ENCODE measurements at places on chromosomes 12 and 14. TPM values are rescaled to one million over a fixed set of nuclear protein-coding genes. Genes with fewer than 3 reads are reported as not detected.

DNA sequence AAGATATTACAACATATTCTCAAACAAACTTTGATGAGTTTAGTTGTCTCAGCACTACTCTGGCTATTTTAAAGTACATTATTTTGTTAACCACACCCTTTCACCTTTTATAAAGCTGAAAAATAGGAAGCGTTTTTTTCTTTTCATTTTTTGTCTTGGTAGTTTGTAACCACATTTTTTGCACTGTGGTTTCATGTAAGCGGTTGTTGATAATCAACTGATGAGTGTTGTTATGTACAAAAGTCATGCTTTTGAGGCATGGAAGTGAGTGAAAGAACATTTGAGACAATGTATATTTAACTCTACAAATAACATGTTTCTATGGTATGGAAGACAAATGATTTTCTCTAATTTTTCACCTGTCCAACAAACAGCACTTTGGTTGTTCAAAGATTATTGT is 52.1 kb upstream of the ATP2B1 start:
- H3K4me3 ChIP-seq = no peak overlapping the region
- H3K4me1 ChIP-seq = peaks cover 4% of the 10 kb centered on the region
- no peak for DNase-seq
- H3K36me3 ChIP-seq = no peaks in the 10 kb centered on the region
- no peaks in the 10 kb centered on the region for H3K27me3 ChIP-seq

- H3K36me3 ChIP-seq = no peaks in the 10 kb centered on the region
- H3K27ac ChIP-seq = peak overlapping the region; percentile 90
- H3K27me3 ChIP-seq = no peaks in the 10 kb centered on the region
- DNase-seq = no peak
These were observed 10.3 kb upstream of the INF2 start for GRCh38 chr14:104678901-104679705.

DNA sequence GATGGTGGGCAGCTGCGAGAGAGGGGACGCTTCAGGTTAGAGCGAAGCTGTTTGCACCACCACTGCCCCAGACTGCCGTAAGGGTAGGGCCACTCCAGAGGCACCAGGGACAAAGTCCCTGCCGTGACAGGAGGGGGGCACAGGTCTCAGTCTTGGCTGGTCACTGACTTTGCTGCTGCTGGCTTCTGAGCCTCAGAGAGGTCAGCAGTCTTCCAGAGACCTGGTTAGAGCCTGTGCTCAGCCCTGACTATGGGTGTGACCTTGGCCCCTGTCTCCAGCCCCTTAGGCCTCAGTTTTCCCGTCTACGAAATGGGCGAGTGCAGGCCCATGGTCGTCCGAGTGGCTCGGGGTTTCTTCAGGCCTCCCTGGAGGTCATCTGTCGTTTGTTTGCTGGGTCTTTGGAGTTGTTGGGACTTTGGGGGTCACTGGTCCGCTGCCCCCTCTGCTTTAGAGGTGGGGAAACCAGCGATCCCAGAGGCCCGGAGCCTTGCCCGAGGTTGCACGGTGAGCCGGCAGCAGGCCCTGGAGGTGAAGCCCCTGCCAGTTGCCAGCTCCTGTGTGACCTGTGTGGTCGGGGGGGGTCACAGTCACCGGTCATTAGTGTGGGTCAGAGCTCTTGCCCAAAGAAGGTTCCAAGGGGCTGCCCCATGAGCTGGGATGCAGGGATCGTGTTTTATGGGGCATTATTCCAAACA is 15.3 kb downstream of the MEG3 start:
- H3K27ac ChIP-seq = no peak overlapping the region
- H3K27me3 ChIP-seq = no peaks in the 10 kb centered on the region
- H3K4me1 ChIP-seq = no peaks in the 10 kb centered on the region
- DNase-seq = no peak

GRCh38 chr14:41201696-41202095 is 405.0 kb upstream of the LRFN5 start:
- H3K27ac ChIP-seq = no peak overlapping the region
- no peak for DNase-seq
- no peaks in the 10 kb centered on the region for H3K4me1 ChIP-seq
- no peaks in the 10 kb centered on the region for H3K27me3 ChIP-seq

EXOC3L4 gene
- total RNA-seq = not detected

DNA sequence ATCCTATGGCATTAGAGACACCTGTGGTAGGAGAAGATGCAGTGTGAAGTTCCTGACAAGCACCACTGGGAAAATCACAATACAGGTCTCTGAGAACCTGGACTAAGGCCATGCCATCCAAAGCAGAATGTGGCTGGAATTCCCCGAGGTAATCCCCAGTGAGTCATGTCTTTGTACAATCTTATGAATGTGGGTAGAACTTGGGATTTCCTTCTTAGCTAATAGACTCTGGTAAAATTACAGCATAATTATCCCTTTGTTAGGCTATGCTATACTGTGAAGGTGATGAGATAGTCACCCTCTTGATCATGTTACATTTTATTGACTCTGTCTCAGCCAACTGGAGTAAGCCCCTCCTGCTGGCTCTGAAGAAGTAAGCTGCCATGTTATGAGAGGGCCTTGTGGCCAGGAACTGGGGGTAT is 224.3 kb upstream of the DCN start:
- H3K27me3 ChIP-seq = no peaks in the 10 kb centered on the region
- H3K27ac ChIP-seq = no peak overlapping the region
- H3K4me3 ChIP-seq = no peak overlapping the region
- DNase-seq = no peak

RPL41 gene
- total RNA-seq = 2,531 TPM

DNA sequence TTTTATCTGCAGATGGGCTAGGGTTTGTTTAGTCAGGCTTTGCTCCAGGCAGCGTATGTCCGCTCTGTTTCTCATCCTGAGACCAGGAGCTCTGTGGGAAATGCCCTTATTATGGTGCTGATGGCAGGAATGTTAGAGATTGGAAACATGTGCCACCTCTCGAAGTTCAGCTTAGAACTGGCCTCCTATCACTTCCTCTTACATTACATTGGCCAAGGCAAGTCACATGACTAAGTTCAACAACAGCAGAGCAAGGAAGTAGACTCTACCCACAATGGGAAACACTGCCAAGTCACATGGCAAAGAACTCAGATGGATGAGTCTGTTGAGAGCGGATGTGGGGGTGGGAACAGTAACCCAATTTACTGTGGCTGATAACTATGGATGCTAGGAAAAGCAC is 161.9 kb upstream of the WSCD2 start:
- no peak for DNase-seq
- H3K27me3 ChIP-seq = no peaks in the 10 kb centered on the region

VASH1 gene
- 1.3 TPM for total RNA-seq

- no peaks in the 10 kb centered on the region for H3K4me1 ChIP-seq
- no peak for DNase-seq
- H3K27ac ChIP-seq = no peak overlapping the region
- no peaks in the 10 kb centered on the region for H3K27me3 ChIP-seq
These were observed 14.0 kb upstream of the KCNH3 start for GRCh38 chr12:49524660-49525324.

- H3K36me3 ChIP-seq = peaks cover 11% of the 10 kb centered on the region
- H3K4me1 ChIP-seq = peaks cover 24% of the 10 kb centered on the region
- no peak overlapping the region for H3K4me3 ChIP-seq
- no peaks in the 10 kb centered on the region for H3K27me3 ChIP-seq
- no peak overlapping the region for H3K27ac ChIP-seq
- no peak for DNase-seq
These were observed 7.2 kb downstream of the GNS start for GRCh38 chr12:64752032-64752431.

DNA sequence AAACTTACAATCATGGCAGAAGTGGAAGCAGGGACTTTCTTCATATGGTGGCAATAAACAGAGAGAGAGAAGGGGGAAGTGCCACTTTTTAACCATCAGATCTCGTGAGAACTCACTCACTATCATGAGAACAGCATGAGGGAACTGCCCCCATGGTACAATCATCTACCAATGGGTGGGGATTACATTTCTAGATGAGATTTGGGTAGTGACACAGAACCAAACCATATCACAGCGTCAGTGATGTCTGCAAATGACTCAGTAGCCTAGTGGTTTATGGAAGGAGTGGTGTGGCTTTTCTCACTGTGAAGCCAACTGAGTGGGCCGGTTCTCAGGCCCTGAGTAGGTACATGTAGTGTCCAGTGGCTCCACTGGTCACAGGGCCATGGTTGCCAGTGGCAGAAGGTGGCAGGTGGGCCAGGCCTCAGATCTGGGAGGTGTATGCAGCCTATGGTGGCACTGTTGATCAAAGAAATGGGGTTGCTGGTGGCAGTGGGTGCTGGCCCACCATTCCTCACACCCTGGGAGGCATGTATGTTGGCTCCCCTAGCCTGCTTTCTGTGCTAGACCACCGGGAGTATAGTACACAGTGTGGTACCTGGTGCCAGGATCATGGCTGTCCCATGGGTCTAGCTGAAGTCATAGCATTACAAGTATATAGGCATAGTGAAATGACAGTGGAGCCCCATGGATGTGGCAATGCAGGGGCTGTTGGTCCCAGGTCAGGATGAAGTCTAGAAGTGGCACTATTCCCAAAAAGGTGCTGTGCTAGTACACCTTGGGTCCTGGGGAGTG is 191.9 kb downstream of the NUBPL start:
- H3K4me3 ChIP-seq = no peak overlapping the region
- no peaks in the 10 kb centered on the region for H3K36me3 ChIP-seq
- no peaks in the 10 kb centered on the region for H3K27me3 ChIP-seq

- no peak for DNase-seq
- peaks cover under 1% of the 10 kb centered on the region for H3K4me1 ChIP-seq
- no peaks in the 10 kb centered on the region for H3K27me3 ChIP-seq
- H3K4me3 ChIP-seq = no peak overlapping the region
These were observed 661.8 kb downstream of the DIO2 start for GRCh38 chr14:79549515-79549914.

LMNTD1 gene
- total RNA-seq = not detected

- no peak overlapping the region for H3K27ac ChIP-seq
- peaks cover 6% of the 10 kb centered on the region for H3K4me1 ChIP-seq
- no peak overlapping the region for H3K4me3 ChIP-seq
- H3K27me3 ChIP-seq = no peaks in the 10 kb centered on the region
- DNase-seq = no peak
- peaks cover 73% of the 10 kb centered on the region for H3K36me3 ChIP-seq
These were observed 256.6 kb downstream of the FOXN3 start for GRCh38 chr14:89160437-89160836.

DNA sequence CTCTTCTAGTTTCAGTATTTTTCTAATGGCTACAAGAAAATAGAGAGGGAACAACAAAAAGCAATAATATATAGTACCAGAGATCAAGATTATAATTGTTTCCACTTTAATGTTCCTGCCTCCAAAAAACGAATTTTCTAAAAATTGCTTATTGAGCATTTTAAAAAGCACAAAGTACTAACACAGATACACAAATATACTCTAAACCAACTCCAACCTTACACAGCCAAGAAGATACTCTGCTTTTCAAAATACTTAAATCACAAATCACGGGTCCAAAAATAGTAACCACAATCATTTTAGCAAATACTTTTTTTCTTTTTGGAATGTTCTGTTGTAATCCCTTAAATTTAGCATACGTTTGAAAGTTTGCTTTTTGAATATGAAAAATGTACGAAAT is 2.0 kb downstream of the YAF2 start:
- H3K4me1 ChIP-seq = peaks cover 18% of the 10 kb centered on the region
- no peaks in the 10 kb centered on the region for H3K27me3 ChIP-seq
- no peak overlapping the region for H3K4me3 ChIP-seq
- no peak for DNase-seq
- H3K36me3 ChIP-seq = peaks cover 21% of the 10 kb centered on the region

CRIP1 gene
- total RNA-seq = 35.6 TPM

DNA sequence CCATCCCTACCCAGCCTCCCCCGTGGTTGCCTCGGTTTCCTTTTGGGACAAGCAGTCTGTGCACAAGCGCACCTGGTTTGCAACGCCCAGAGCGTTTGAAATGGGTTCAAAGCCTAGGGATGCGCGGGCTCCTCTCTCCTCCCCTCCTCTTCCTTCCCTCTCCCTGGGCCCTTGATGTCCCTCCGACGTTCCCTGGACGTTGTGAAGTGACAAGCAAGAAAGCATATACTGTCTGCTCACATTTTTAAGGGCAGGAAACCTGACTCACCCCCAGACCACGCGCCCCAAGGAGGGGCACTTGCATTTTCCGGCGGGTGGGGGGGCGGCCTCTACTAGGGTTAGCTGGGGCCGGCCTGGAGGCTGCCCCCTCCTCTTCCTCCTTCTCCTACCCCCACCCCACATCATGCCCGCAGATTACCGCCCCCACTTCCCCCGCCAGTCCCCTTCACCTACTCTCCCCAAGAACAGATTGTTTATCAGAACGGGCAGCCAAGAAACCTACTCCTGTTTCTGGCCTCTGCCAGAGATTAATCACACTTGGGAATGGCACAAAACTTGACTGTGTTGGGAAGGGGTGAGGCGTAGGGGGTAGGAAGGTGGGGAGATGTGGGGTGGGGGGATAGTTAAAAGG is 9.5 kb upstream of the IRF2BPL start:
- no peaks in the 10 kb centered on the region for H3K27me3 ChIP-seq
- H3K4me1 ChIP-seq = peaks cover 100% of the 10 kb centered on the region
- peak overlapping the region; percentile 97 for H3K27ac ChIP-seq
- H3K4me3 ChIP-seq = no peak overlapping the region
- no peak for DNase-seq

GRCh38 chr12:131473741-131474709 is 236.9 kb upstream of the SFSWAP start:
- no peaks in the 10 kb centered on the region for H3K27me3 ChIP-seq
- no peaks in the 10 kb centered on the region for H3K4me1 ChIP-seq
- H3K36me3 ChIP-seq = no peaks in the 10 kb centered on the region
- DNase-seq = no peak
- H3K4me3 ChIP-seq = no peak overlapping the region

- H3K27me3 ChIP-seq = no peaks in the 10 kb centered on the region
- H3K4me1 ChIP-seq = no peaks in the 10 kb centered on the region
- H3K4me3 ChIP-seq = no peak overlapping the region
- no peak for DNase-seq
These were observed 934.4 kb downstream of the AACS start for GRCh38 chr12:125999628-126000027.

DNA sequence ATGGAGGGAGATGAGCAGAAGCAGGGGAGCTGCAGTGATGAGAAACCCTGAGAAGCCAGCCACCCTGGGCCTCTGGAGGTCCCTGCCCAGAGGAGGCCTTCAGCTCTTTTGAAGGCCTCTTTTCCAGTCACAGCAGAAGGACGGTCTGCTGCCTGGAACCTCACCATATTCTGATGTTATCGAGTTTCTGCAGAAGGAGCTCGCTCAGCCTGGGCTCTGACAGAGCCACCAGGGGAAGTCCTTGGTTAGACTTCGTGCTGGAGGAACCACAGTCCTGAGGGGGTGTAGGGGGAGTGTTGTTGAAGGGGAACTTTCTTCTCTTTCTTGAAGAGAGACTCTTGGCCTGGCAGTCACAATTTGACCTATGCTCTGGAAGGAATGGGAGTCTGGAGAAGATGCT is 25.1 kb upstream of the BATF start:
- no peak for DNase-seq
- no peaks in the 10 kb centered on the region for H3K36me3 ChIP-seq
- H3K27ac ChIP-seq = no peak overlapping the region
- no peaks in the 10 kb centered on the region for H3K4me1 ChIP-seq
